Left renal pelvis (tissue), 4 donors: ENCODE measurements at places on chromosomes 1 and 21.
A peak's percentile ranks its signal among the peaks of the same experiment; 100 is the strongest.

- DNase-seq, result peak; percentile 31
Measured at GRCh38 chr1:246497331-246497915, 9.7 kb downstream of the SMYD3 start.

DNA sequence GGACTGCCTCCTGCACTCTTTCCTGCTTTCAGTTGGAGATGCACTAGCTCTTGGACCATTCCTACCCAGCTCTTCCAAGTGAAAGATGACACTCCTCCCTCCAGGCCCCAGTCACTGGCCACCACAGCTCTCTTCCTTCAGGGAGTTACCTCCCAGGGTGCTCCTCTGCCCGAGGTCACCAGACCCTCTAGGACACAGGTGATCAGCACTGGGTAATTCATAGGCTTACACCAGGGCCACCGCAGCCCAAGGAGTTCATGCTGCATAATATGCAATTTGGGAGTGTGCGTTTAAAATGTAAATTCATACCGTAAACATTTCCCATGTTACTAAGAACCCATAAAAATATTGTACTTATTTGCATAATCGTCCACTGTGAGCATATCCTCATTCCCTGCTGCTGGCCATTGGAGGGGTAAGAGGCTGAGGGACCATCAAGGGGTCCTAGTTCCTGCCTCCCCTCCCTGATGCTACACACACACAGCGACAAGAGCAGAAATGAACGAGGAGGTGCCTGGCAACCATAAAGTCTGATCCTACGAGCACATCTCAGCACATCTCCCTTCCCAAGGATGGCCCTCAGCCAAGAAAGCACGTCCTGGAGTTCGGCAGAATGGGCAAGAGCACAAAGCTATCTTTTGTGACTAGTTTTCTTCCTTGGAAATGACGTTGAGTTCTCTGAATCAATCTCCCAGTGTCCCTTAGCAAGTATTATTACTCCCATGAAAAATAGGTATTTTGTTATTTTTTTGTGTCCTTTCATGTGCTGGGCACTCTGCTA, 222.9 kb upstream of the RAB4A start:
- DNase-seq, result no peak

GRCh38 chr21:37525810-37526209, 159.2 kb downstream of the DYRK1A start:
- DNase-seq, result no peak

- DNase-seq, result no peak
Measured at GRCh38 chr1:17869815-17870214, 114.7 kb downstream of the ACTL8 start.

DNA sequence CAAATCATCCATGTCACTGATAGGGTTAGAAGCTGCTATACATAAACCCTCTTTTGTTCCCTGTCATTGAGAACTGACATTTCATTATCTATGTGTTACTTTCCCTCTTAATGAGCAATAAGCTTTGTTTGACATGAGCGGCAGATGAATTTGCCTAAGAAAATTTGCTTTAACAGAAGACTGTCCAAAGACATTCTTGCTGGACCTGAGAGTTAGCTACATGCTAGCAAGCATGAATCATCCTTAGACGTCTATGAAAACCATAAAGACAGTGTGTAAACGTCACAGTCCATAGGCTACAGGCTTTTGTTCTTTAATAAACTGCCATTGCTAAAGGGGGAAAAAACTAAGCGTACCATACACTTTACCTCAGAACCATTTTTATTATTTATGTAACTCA, 73.1 kb downstream of the TNFSF4 start:
- no peak for DNase-seq

DNA sequence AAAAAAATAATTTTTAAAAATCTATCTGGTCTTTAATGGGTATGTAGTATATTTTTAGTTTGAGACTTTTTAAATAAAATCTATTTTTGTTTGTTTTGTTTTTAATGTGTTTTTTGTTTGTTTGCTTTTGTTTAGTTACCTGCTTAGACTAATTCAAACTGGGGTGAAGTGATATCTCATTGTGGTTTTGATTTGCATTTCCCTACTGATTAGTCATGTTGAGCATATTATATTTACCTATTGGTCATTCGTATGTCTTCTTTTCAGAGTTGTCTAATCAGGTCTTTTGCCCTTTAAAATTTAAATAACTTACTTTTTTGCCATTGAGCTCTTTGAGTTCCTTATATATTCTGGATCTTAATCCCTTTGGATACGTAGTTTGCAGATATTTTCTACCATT, 20.3 kb downstream of the CD1B start:
- DNase-seq, result no peak

DNA sequence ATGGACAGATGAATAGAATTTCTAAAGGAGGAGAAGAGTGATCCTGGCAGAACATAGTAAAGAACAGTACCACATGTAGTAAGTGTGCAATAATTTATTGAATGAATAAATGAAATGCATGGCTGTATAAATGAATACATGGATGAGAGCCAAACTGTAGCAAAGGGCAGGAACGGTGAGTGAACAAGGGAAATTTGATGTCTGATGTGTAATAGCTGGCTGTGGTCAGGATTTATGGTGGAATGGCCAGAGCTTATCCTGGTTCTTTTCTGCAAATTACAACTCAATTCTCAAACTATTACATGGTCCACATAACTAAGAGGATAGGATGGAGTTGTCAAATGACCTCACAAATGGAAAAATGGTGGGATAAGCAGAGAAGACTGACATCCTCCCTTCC, 43.2 kb upstream of the ARHGAP29 start:
- DNase-seq, result no peak

GRCh38 chr1:22805672-22806038, 95.0 kb downstream of the EPHB2 start:
- DNase-seq, result no peak

DNA sequence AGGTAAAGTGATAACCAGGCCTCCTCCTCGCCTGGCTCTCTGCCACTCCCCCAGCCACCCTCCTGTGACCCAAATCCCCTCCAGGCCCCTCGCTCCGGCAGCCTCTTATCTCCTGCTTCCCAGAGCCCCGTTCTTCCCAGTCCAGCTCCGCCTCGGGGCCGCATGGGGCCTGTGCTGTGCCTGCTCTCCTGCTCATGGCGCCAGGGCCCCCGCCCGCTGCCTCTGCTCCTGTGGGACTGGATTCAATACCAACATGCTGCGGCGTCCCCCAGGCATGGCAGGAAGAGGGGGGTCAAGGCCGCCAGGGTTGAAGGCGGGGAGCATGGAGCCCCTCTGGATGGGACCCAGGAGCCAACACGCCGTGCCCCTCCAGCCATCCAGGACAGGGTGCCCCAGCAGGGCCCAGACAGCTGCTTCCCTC, 213.0 kb upstream of the VAMP3 start:
- DNase-seq, result no peak

DNA sequence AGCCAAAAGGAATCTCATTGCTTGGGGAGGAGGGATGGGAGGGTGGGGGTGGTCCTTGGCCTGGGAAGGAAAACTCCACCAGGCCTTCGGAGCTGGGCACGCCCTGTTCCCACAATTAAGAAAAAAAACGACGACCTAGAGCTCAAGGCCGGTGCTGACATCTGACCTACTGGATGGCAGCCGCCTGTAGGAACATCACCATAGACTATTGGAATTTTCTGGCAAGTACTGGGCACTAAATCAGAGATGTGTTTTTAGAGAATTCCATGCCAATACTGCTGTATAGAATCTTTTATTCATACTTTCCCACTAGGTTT, 729 bp downstream of the NADK start:
- no peak for DNase-seq

- no peak for DNase-seq
Measured at GRCh38 chr1:234243521-234244260, 129.6 kb upstream of the COA6 start.

- DNase-seq, result no peak
Measured at GRCh38 chr1:201639826-201640225, 100.9 kb downstream of the NAV1 start.

DNA sequence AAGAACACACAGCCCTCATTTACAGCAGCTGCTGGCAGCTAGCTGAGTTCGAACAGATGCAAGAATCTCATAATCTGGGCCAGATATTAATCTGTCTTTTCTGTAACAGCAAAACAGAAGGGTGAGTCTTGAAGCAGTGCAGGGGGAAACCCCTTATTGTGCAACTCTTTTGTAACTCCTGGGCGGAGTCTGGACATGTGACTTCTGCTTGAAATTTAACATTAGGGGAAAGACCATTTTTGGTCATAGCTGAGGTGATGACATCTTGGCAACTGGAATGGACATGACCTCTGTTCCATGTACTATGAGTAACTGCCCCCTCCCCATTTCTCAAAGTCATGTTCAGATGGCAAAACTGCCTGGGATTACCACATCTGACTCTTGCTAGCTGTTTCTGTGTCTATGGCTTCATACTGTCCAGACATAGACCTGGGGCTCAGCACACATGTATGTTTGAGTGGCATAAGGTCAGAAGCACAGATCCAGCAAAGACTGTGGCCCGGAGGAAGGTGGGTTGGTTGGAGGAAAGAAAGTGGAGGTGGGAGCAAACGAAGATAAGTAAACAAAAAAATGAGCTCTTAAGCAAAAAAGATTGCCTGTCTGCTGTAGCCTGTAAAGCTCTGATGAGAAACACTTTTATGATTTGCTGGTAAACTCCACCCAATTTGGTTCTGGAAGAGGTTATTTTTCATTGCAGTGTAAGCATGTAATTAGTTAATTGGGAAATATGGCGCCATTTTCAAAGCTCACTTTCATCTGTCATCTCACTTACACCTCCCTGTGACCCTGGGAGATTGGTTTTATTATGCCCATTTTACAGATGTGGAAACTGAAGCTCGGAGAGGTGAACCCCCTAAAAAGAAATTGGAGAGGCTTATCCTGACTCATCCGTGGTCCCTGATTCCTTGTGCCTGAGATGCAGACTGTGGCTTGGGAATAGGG, 26.1 kb downstream of the ETS2 start:
- no peak for DNase-seq

GRCh38 chr1:245648749-245649522, 494.2 kb downstream of the KIF26B start:
- DNase-seq, result no peak

GRCh38 chr1:244634546-244634945, 18.4 kb upstream of the DESI2 start:
- DNase-seq, result no peak

DNA sequence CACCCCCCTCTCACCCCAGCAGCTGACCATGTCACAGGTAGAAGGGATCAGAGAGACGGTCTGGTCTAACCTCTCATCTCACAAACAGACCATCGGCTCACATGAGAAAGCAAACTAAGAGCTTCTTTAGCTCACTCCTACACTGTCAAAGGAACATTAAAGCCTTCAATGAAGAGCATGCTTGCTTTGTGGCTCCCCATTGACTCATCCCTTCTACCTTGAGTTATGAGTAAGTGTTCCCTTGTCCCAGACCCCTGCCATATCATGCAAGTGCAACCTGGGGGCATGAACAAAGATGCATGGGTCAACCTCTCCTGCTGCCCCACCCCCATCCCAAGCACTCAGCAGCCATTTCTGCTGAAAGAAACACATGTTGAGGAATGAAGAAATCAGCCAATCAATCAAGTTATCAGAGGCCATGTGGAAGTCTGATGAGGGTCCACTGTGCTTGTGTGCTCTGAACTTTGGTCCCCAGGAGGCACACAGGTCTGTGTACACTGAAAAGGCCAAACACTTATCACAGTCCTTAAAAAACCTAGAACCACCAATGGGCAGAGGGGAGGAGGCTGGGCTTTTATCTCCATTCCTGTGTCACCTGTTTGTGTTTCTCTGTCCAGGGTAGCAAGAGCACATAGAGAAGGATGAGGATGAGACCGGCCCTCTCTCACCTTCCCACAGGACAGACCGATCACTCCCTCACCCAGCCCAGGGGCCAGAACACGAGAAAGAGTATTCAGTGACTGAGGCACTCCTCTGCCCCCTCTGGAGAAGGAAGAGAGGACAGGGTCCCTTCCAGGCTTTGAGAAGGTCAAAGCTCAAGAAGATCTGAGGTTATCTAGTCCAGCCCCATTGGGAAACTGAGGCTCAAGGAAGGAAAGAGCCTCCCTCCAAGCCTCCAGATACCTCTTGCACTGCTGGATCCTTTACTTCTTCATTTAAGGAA, 9.5 kb downstream of the ETNK2 start:
- DNase-seq, result no peak

- DNase-seq, result no peak
Measured at GRCh38 chr21:33998402-33998801, 75.0 kb upstream of the MRPS6 start.

DNA sequence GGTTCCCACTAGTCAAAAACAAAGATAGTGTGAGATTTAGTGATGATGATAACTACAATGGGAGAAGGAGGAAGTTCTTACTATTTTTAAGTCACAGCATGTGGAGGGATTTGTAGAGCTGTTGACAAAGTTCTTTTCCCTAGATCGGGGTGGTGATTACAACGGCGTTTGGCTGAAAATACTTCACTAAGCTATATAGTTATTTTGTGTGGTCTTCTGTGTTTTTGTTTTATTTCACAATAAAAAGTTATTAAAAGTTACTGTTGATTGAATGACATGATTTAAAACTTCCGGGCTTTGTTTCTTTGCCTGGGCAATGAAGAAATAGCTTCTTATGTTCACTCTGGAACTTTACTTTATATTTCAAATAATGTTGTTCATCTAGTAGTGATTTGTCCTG, 47.3 kb upstream of the SSX2IP start:
- no peak for DNase-seq

GRCh38 chr1:4079815-4080214, 179.7 kb upstream of the C1orf174 start:
- no peak for DNase-seq

DNA sequence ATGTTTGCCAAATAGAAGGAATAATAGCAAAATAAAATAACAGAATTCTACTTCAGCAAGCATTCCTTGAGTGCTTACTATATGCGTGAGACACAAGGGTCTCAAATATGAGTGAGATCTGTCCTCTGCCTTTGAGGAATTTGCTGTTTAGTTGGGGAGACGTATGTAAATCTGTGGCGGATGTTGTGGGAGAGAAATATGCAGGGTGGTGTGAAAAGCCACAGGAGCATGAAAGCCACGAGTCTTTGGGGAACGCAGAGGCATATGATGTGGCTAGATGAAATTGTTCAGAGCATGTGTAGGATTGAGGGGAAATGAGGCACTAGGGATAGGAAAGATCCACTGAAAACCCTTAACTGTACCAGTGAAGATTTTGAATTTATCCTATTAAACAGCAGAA, 244.4 kb downstream of the PBX1 start:
- DNase-seq, result no peak

- DNase-seq, result no peak
Measured at GRCh38 chr1:157785248-157785647, 8.3 kb upstream of the FCRL2 start.

GRCh38 chr1:27327964-27328363, 6.0 kb downstream of the TMEM222 start:
- DNase-seq, result no peak

DNA sequence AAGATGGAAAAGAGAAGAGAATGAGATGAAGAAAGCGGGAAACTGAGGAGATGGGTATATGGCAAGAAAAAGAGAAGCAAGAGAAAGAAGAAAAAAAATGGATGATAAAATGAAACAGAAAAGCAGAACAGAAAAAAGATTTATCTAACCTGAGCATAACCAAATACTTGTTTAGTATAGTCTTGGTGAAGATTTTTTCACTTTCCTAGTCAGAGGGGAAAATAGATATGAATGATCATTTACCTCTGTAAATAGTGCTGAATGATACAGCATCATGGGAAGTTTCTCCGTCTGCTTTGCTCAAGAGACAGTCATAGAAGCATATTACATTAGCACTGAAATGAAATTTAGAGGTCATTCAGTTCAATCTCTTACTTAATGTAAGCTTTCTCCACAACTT, 36.1 kb upstream of the PLPPR4 start:
- DNase-seq, result no peak
